NCI-H446 treated with DMSO at 0.1 percent for 48 hours (cell line): ENCODE measurements at places on chromosomes 16 and 17.
A peak's percentile ranks its signal among the peaks of the same experiment; 100 is the strongest.

GRCh38 chr16:53034306-53034705, 18.4 kb downstream of the CHD9NB start:
- DNase-seq = no peak

DNA sequence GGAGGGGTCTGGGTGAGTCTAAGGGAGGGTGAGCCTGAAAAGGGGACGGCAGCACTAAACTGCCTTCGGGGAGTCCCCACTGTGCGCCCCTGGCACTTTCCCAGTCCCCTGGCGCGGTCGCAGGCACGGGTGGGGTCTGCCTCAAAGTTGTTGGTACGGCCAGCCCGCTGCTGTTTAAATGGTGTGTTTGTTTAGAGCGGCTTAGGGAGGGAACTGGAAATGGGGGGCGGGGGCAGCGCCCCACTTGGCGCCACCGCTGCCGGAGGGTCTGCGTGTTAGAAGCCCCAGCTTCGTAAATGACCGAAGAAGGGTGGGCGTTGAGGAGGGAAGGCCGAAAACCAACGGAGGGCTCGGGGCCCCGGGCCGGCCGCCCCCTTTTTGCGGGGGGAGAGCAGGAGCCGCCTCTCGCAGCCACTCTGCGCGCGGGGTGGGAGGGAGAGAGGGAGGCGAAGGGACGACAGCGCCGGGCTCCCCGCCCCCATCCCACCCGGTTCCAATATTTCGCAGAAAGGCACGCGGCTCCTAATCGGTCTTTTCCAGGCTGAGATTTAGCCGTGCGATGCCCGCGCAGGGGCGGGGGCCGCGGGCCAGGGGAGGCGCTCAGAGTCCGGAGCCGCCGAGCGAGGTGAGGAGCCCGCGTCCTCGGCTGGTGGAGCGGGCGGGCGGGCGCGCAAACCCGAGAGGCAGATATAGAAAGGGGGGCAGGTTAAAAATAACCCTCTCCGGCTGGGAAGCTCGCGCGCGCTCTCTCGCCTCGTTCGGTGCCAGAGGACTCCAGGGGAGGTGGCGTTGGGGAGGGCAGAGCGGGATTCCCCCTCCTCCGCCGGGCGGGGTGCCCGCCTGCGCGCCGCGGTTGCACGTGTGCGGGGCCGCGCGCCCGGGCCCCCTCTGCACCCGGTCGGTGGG, 54.9 kb downstream of the SREBF1 start:
- DNase-seq = peak; percentile 56

DNA sequence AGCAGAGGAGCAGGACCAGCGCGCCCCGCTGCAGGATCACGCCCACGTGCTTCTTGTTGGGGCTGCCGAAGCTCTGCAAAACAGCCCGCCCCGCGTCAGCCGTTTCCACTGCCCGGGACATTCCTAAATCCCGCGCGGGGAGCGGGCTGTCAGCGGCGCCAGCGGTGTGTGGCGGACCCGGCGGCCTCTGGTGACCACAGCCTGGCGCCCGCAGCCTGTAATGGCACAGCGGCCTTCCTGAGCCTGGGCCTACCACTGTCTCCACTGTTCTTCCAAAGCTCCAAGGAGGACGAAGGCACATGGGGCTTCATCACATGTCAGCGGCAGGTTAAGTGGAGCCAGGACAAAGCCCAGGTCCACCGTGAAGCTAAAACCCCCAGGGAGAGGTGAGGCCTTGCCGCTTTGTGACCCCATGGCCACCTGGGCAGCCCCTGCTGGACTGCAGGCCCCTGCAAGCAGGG, 2.5 kb downstream of the SLC47A2 start:
- no peak for DNase-seq

DNA sequence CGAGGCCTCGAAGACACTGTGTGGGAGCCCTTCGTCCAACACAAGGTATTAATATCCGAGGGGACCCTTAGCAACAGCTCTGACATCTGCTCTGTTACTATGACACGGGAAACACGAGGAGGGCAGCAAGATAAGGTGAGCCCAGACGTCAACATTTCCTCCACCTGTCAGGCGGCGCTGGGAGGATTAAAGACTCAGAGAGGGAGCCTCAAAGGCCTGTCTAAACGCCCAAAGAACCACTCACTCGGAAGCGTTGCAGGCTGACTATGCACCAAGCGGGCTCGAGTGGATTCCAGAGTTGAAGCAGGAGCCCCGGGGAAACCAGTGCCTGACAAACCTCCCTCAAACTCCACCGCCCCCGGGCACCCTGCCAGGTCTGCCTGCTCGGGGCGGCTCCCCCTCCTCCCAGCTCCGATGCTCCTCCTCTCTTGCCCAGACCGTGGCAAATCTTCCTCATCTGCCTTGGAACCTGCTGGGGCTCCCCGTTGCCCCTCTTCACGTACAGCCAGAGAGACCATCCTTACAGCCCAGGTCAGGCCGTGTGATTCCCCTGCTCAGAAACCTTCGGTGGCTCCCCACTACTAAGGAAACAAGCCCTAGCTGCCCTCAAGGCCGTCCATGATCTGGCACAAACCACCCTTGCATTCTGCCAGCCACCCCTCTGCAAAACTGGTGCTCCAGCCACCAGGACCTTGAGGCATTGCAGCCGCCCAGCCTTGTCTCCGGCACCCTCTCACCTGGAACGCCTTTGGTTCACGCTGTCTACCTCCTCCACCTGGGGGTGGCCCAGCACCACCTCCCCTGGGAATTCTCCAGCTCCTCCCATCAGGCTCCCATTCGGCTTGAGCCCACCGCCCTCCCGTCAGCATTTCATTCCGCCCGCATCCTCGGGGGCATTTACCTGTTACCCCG, 16.2 kb downstream of the RPH3AL start:
- no peak for DNase-seq

DNA sequence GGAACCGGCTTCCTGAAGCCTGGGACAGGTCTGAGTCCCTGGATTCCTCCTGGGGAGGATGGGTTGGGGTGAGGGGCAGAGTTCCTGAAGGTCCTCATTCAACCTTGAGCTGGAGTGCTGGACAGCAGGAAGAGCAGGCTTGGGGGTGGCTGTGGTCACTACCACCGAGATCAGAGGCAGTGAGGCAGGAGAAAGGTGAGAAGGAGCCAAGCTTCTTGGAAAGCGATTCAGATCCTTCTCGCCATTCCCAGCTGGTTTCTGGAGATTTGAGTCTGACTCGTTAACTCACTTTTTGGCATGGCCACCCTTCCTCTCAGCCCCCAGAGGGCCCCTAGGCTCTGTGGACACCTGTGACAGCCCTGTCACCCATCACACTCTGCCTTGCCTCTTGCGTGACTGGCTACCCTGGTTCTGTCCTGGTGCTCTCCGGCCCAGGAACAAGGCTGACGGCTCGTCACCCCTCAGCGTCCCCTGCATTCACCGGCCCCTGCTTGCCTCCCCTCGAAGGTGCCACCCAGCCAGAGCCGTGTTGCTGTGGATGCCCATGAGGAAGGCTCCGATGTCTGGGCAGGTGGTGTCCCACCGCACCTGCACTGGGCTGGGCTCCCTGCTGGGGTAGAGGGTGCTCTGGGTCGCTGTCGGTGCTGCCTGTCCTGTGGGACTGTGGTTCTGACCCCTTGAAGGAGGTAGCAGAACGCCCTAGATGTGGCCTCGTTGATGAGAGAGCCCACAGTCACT, 9.7 kb upstream of the TIMP2 start:
- peak; percentile 44 for DNase-seq

DNA sequence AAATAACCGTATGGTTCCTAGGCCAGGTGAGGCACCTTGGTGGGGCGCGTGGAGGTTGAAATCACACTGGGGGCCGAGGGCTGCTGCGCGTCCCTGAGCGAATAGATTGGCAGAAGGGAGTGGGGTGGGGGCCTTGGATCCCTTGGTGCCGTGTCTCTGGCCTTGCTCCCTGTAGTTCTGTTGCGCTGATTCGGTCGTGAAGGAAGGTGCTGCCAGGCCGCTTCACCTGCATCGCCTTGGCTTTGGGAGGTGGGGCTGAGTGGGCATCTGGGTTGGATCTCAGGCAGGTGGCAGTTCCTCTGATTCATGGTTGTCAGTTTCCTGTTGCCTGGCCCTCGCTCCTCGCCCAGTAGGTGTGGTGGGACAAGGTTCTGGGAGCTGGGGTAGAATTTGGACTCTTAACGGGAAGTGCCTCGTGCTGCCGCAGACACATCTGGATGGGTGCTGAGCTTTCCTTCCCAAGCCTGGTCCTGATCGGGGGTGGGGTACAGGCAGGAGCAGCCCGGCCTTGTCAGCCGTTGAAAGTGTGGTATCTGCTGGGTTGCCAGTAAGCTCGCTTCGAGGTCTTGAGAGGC, 30.1 kb downstream of the PGS1 start:
- no peak for DNase-seq

DNA sequence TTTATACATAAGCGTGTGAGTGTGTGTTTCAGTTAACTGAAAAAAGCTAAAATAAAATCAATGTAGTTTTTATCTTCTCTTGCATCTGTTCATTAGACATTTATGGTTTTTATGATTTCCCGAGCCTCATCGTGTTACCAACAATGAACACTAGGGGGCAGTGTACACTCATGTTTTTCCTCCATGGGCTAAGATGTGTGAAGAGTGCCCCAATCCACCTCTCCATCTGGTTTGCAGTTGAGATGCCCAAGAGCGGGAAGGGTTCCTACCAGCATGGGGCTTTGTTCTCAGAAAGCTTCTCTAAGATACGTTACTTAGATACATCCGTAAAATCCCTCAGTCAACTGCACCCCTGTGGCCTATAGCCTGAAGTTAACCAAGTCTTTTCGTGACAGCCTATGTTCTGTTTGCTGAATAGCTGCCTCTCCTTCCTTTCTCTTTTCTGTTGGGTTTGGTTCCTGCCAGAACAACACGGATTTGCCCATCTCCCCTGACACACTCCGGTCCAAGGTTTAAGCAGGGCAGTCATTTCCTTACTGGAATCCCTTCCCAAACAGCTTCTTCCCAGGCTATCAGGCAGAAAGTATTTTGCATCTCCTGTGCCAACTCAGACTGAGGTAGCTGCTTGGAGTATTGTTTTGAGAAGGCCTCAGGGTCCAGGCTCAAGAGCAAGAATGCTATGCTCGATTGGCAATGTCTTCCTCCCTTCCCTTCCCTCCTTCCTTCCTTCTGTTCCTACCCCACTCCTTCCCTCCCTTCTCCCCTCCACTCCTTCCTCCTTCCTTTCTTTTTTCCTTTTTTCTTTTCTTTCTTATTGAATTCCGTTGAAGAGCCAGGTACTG, 12.9 kb upstream of the ELAC2 start:
- no peak for DNase-seq

DNA sequence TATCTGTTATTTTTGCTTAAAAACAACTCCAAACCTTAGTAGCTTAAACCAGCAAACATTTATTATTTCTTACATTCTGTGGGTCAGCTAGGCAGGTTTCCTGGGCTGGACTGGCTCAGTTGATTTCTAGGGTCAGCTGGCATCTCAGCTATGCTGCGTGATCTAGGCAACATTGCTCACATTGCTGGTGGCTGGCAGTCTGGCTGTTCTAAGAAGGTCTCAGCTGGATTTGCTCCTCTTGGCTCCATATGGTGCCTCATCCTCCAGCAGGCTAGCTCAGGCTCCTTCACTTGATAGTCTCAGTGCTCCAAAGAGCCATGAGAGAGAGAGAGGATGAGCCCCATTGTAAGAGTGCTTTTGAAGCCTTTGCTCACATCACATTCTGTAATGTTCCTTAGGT, 470.6 kb upstream of the CDH5 start:
- no peak for DNase-seq

DNA sequence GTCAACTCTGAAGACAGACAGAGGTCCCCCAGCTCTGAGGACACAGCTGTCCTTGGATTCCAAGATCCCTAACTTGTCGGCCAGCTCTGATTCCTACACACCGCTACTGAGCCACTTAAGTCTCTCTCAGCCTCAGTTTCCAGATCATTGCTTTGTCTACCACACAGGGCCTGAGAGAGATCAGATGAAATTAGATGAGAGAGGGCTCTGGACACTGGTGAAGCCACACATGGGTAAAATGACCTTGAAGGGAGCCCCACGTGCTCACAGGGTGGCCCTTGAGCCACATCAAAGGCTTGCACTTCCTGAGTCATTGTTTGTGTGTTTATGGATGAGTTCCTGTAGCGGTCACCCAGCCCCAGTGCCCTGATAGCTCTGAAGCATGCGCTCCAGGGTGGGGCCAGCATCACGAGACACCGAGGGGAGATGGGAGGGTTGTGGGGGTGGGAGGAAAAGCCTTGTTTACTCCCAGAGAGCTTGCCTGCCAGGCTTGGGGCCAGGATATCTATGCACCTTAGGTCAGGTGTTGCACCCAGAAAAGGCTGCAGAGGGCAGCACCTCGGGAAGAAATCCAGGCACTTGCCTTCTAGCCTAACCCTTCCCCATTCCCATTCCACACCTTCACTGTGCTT, 32.7 kb upstream of the SLC6A2 start:
- no peak for DNase-seq

GRCh38 chr17:55265311-55266021, 706 bp downstream of the HLF start:
- no peak for DNase-seq

GRCh38 chr16:8878523-8878911, 3.6 kb upstream of the LITAFD start:
- no peak for DNase-seq

DNA sequence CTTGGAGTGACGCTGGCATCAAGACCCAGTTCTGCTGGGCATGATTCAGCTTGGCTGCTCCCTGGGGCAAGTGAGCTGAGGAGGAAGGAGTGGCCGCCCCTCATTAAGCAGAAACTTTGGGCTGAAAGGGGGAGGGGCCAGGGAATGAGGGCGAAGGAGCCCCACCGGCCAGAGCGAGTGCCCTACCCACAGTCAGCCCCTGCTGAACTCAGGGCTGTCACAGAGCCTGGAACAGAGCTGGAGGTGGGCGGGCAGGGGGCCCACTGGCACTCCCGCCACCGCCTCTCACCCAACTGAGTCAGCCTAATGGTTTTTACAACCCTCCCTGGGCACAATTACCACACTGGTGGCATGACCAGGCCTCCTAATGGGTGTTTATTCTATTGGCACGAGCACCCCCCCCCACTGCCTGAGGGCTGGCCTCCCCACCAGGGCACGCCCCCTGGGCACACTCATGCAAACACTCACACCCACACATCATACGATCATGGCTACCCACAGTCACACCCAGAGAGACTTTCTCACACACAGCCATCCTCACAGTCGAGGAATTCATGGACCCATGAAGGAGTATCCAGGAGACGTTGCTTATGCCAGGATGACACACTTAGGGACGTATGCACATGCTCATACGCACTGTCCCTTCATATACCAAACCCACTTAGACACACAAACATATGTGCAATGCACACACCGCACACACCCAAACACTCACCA, 19.2 kb downstream of the UNC119 start:
- no peak for DNase-seq

GRCh38 chr17:78878261-78878660, 24.7 kb downstream of the CEP295NL start:
- no peak for DNase-seq
